IPS DF 19.7 (cell line): ENCODE measurements at places on chromosomes 1 and 21.

DNA sequence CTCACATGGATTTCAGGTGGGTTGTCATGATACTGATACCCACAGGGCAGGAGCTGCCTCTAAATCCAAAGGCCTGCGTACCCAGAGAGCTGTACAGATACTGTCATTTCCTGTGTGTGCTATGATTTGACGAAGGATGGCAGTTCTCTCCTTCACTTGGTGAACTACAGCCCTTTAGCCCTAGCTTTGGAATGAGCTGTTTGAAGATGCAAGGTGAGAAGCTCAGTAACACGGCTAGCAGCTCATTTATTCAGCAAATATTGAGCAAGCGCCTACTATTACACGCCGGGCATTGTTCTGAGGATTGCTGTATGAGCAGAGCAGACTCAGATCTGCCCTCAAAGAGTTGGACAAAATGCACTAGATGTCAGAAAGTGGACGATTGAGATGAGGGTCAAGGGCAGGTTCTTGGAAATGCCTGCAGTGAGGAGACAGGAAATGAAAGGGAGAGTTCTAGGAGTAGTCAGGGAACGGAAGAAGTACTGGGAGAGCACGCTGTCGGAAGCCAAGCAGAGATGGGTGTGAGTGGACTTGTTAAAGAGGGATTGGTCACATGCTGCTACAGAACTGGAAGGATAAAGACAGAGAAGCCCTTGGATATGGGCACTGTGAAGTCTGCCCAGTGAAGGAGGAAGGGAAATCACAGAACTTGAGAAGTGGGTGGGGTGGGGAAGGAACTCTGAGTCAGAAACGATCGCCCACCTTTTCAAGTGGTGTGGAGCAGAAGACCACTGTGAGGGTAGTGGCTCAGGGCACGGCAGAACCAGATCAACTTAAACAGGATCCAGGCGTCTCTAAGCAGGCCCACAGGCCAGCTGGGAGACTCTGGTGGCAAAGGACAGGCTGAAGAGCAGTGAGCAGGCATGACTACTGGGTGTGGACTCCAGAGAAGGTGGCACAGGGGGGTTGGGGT, 7.1 kb downstream of the PTGFRN start:
- no peak for DNase-seq

GRCh38 chr21:42521384-42521783, 7.7 kb downstream of the SLC37A1 start:
- DNase-seq, result no peak

- no peak for DNase-seq
These were observed 16.3 kb downstream of the TLR5 start for GRCh38 chr1:223126741-223127140.

- DNase-seq, result no peak
These were observed 104.8 kb downstream of the ETS2 start for GRCh38 chr21:38910390-38911067.

GRCh38 chr1:155125511-155125945, 2.1 kb upstream of the EFNA1 start:
- no peak for DNase-seq

- DNase-seq, result no peak
These were observed 151.7 kb upstream of the ZNF648 start for GRCh38 chr1:182213163-182213562.

- no peak for DNase-seq
These were observed 161.1 kb downstream of the EDEM3 start for GRCh38 chr1:184593597-184593996.

DNA sequence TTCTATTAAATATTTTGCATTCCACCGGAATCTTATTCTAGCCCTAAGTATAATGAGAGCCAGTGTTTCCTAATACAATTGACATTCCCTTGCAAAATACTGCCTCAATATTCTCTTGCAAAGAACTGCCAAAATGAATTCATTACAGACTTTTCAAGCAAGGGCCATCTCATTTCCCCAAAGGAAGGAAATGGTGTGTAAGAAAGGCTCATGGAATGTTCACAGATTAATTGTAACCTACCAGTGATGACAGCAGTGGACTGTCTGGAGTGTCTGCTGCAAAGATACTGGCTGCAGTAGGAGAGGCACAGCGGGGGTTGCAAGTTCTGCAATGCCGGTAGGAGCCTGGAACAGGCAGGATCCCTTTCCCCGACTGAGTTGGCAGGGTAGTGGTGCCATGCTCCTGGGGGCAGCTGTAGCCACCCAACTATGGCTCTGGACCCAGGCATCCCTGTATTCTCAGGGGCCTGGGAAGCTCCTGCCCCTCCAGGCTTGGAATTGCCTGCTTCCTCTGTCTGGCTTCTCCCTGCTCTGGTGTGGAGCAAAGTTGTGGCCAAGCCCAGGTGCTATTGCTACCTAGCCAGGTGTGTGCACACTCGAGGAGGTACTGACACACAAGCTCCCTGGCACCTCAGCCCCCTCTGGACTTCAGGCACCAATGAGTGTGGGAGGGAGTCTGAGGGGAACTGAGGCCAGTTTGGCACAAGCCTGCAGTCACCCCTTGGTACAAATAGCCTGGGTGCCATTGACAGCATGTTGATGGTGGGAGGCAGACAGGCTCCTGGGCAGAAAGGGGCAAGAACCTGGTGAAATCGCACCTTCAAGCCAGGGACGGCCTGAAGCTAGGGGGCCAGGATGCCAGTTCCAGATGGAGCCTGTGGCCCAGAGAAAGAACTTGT, 1371.0 kb downstream of the KCNT2 start:
- DNase-seq, result no peak

DNA sequence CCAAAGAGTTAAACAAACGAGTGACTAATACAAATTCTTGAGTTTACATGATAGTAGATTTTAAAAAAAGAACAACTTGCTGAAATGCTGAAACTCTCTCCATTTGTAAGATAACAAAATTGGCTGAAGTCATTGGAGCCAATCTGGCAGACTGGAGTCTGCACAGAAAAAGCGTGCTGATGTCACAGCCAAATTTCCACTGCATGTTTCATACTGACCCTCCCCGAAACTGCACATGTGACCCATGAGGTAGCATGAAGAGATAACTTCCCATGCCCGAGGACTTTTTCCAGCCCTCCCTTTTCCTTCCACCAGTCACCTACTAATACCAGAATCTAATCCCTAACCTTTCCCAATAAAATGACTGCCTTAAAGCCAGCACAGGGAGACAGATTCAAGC, 1.2 kb upstream of the LELP1 start:
- DNase-seq, result no peak

GRCh38 chr1:113958691-113959090, 20.6 kb upstream of the OLFML3 start:
- DNase-seq, result no peak
